T-helper 2 cell treated with Interferon-gamma antibody and Interleukin-4, amounts not matched to agents 5 μg/mL and 100 μg/mL, for 36 hours (primary cell): ENCODE measurements at places on chromosomes 3 and 15.
A peak's percentile ranks its signal among the peaks of the same experiment; 100 is the strongest.

- no peaks in the 10 kb centered on the region for H3K27me3 ChIP-seq
- no peak overlapping the region for H3K27ac ChIP-seq
- H3K4me1 ChIP-seq, result no peaks in the 10 kb centered on the region
- no peak overlapping the region for H3K4me3 ChIP-seq
These were observed 108.8 kb downstream of the EPHA3 start for GRCh38 chr3:89216016-89216739.

DNA sequence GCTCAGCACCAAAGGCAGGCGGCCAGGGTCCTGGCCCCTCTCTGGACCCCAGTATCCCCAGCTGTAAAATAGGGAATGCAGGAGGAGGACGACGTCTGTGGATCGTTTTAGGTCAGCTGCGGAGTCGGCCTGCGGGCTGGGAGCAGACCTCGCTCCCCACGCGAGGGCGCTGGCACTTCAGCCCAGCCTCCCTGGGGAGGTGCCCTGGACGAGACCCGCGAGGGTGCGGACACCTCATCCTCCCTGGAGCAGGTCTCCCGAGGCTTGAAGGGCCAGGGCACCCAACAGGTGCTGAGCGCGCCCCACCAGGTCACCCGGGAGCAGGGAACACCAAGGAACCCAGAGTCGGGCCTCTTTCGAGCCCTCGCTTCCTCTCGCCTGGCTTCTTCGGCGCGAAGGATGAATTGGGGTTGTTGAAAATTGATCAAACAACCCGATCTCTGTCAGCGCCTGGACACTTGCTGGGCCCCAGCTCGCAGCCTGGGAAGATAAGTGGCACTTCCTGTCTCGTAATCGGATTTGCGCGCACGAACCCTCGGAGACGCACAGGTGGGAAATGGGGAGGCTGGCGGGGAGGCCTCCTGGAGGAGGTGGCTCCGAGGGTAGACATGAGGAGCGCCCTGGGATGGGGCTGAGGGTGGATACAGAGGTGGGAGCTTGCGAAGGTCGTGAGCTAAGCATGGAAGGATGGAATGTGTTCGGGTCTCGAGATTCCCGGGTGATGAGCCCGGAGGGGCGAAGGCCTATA lies 588 bp upstream of the VIPR1 start:
- H3K4me1 ChIP-seq, result peaks cover 12% of the 10 kb centered on the region
- DNase-seq, result peak; percentile 41
- H3K4me3 ChIP-seq, result peak overlapping the region; percentile 95
- peaks cover 51% of the 10 kb centered on the region for H3K27me3 ChIP-seq

GRCh38 chr3:29286478-29287240 lies 5.8 kb downstream of the RBMS3 start:
- peaks cover 7% of the 10 kb centered on the region for H3K27me3 ChIP-seq
- peaks cover 17% of the 10 kb centered on the region for H3K4me1 ChIP-seq
- DNase-seq, result no peak
- H3K27ac ChIP-seq, result no peak overlapping the region

GRCh38 chr15:66876421-66876730 lies 174.3 kb downstream of the SMAD6 start:
- no peak overlapping the region for H3K4me3 ChIP-seq
- peaks cover 11% of the 10 kb centered on the region for H3K4me1 ChIP-seq
- no peak for DNase-seq
- H3K36me3 ChIP-seq, result no peaks in the 10 kb centered on the region
- no peak overlapping the region for H3K27ac ChIP-seq
- peaks cover 4% of the 10 kb centered on the region for H3K27me3 ChIP-seq

GRCh38 chr3:12487786-12488185 lies 3.5 kb downstream of the TSEN2 start:
- no peak overlapping the region for H3K4me3 ChIP-seq
- no peak overlapping the region for H3K27ac ChIP-seq
- H3K4me1 ChIP-seq, result peaks cover 25% of the 10 kb centered on the region
- H3K27me3 ChIP-seq, result no peaks in the 10 kb centered on the region

DNA sequence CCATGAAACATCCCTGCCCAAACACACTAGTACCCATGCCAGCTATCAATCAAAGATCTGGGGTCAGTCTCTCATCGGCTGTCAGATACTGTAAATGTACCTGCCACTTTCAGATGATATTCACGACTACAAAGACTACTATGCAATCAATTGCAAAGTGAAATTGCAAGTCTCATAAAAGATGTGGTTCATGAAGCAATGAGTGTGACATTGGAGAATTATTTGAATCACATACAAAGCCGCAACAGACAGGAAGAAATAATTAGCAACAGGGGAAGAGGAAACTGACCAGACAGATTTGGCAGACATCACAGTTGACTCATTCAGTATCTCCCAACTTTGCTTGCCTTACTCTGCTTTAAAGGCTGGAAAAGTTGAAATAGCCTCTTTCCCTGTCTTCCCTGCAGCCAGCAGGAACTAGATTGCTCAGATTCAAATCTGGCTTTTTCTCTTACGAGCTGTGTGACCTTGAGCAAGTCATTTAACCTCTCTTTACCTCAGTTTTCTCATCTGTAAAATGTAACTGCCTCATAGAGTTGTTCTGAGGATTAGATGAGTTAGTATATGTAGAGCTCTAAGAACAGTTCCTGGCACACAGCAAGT lies 95.7 kb upstream of the C3orf80 start:
- H3K36me3 ChIP-seq, result no peaks in the 10 kb centered on the region
- DNase-seq, result no peak
- H3K4me1 ChIP-seq, result peaks cover 19% of the 10 kb centered on the region
- H3K27me3 ChIP-seq, result peaks cover 2% of the 10 kb centered on the region
- peak overlapping the region; percentile 4 for H3K4me3 ChIP-seq

- no peak for DNase-seq
- no peak overlapping the region for H3K4me3 ChIP-seq
- H3K27me3 ChIP-seq, result peaks cover 5% of the 10 kb centered on the region
These were observed 95.0 kb downstream of the ANP32A start for GRCh38 chr15:68725736-68726135.

GRCh38 chr3:12815719-12816118 lies 19.2 kb downstream of the CAND2 start:
- no peaks in the 10 kb centered on the region for H3K27me3 ChIP-seq
- peaks cover under 1% of the 10 kb centered on the region for H3K4me1 ChIP-seq
- H3K4me3 ChIP-seq, result no peak overlapping the region
- H3K36me3 ChIP-seq, result no peaks in the 10 kb centered on the region
- no peak overlapping the region for H3K27ac ChIP-seq

- DNase-seq, result no peak
- peaks cover 29% of the 10 kb centered on the region for H3K27me3 ChIP-seq
- H3K27ac ChIP-seq, result no peak overlapping the region
- H3K4me1 ChIP-seq, result no peaks in the 10 kb centered on the region
These were observed 112.3 kb upstream of the NR2E3 start for GRCh38 chr15:71698030-71698429.

- peaks cover 2% of the 10 kb centered on the region for H3K27me3 ChIP-seq
- DNase-seq, result no peak
- no peak overlapping the region for H3K4me3 ChIP-seq
These were observed 1.4 kb downstream of the ISLR start for GRCh38 chr15:74174958-74175253.
